ENCODE measurements at places on chromosomes 6 and 20. TPM values are rescaled to one million over a fixed set of nuclear protein-coding genes. Genes with fewer than 3 reads are reported as not detected.
A peak's percentile ranks its signal among the peaks of the same experiment; 100 is the strongest.

- no peak for DNase-seq
Measured at GRCh38 chr6:112595841-112596240, 248.7 kb downstream of the RFPL4B start.

DNA sequence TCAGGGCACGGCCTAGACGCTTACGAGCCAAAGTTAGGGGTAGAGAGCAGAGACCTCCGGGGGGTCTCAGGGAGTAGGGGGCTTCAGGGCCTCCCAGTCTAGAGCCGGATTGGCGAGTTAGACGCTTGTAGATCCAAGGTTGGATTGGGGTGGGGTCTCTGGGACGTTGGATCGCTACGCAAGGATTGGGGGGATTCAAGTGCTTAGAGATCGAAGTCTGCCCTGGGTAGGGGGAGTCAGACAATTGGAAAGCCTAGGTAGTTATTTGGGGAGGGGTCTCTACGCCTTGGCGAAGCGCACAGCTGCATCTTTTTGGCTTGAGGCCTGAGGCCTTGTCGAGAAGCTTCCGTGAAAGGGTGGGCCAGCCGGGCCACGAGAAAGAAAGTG, 469 bp downstream of the STX16 start:
- DNase-seq = no peak

- DNase-seq = no peak
Measured at GRCh38 chr6:156169371-156169770, 607.8 kb upstream of the ARID1B start.

DNA sequence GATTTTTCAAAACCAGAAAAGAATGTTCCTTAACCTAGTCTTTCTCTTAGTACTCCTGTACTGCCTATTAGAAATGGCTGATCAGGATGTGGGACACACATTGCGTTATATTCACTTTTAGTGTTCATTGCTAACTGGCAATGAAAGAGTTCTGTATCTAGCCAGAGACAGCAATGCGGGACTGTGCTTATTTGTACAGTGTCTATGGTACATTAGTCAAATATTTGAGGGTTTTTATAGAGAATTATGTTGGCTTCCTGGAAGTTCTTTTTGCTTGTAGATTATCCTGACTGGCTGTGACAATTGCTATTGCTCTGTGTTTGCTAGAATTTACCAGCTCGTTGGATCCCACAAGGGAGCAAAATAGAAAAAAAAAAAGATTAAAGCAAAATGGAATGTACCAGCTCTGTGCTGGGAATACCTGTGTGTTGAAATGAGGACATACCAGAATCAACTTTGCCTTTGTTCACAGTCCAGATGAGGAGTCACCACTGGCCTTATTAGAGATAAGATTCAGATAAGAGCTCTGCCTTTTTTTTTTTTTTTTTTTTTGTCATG, 22.4 kb upstream of the IFNGR1 start:
- no peak for DNase-seq

- no peak for DNase-seq
Measured at GRCh38 chr20:53964067-53964466, 106.3 kb downstream of the BCAS1 start.

- no peak for DNase-seq
Measured at GRCh38 chr6:30823534-30823865, 60.8 kb upstream of the DDR1 start.

NMBR gene
- total RNA-seq = not detected

DNA sequence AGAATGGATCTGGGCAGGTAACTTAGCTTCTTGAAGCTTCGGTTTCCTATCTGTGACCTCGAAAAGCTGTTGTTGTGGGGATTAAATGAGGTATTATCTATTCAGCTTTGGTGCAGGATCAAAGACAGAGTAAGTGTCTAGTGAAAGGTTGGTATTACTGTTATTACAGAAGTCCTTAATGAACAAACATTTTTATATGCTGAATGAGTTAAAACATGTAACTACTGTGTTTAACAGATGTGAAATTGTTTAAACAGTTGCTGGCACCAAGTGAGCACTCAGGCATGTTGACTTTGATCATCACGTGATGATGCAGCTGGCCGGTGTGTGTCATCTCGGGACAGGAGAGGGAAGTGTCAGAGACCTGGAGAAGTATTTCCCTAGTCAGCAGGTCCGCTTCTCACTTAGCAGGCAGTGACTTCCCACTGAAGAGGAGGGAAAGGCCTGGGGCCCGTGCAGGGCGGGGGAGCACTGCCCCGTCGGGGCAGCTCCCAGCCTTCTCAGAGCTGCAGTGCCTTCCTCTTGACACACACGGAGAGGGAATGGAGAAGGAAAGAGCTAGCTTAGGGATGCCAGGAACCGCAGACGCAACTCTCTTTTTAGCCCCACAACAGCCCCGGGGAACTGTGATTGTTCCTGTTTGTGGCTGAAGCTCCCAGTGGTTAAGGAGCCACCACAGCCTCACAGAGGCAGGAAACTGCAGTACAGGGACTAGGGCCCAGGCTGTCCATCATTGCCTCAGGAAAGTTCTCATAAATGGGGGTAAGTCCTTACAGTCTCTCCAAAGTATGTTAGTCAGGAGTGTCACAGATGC, 18.0 kb downstream of the TUBB2A start:
- DNase-seq = no peak

HSPA1L gene
- total RNA-seq = 3.1 TPM

TRIM31 gene
- total RNA-seq = 0.12 TPM

- DNase-seq = peak; percentile 77
Measured at GRCh38 chr6:31651602-31652191, 764 bp downstream of the BAG6 start.

DNA sequence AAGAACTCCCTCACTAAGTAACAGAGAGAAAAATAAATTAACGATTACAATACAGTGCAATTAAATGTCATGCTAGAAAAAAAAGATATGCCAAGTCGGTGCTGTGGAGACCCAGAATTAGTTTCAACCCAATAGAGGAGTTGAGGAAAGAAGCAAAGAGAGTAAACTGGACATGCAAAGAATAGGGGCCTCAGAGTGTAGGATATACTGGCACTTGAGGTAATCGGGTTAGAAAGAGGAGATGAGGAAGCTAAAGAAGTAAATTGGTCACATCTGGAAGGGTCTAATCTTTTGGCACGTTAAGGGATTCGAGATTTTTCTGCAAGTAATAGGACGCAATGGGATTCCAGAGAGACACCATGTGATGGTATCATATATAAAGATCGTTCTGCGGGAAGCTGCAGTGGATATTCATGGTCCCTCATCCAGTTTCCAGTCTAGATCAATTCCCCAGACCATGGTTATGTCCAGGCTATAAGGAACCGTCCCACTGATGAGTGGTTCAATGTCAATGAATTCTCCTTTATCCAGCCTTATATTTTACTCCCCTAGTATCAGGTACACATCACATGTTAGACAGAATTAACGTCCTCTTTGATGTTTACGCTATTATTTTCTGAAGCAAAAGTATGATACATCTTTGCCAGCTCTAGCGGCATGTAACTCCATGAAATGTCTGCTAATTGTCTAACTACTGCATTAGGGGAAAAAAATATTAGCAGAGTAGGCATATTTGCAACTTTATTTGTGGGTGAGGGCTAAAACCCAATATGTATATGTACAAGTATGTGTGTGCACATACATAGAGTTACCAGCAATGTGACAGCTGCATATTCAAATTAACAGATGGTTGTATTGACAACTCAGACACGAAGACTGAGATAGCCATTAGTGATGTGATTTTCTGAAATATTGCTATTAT, 1.1 kb upstream of the TBC1D32 start:
- DNase-seq = no peak

GRCh38 chr6:159104931-159105330, 60.1 kb upstream of the TAGAP start:
- DNase-seq = no peak

CLPSL2 gene
- not detected for total RNA-seq

GRCh38 chr6:155290491-155290890, 23.8 kb downstream of the TFB1M start:
- DNase-seq = no peak

GRCh38 chr6:139757784-139758183, 383.3 kb upstream of the CITED2 start:
- no peak for DNase-seq

Measured in activated T-cell treated with anti-CD3 and anti-CD28 coated beads, Interleukin-2, amount 50 U/mL, for 72 hours (primary cell).